ENCODE measurements at places on chromosomes 11 and 22.

DNA sequence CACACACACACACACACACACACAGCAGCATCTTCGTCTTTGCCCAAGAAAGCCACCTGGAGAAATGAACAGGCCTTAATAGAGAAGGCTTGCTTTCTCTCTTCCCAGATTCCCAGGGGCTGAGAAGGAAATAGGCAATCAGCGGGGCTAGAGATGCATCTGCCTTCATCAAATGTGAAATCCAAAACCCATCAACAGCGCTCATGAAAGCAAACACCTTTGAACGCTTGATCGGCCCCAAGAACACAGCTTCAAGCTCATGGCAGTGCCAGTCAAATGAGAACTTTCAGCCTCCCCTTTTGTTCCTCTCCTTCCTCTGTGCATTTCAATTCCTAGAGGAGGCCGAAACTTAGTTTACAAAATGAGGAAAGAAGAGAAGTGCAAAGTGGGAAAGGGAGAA lies 122.7 kb downstream of the EFCAB6 start:
- DNase-seq: no peak

GRCh38 chr11:2522631-2523255 lies 77.9 kb downstream of the KCNQ1 start:
- DNase-seq: peak; percentile 11

GRCh38 chr22:36660510-36660840 lies 43.1 kb downstream of the CACNG2 start:
- DNase-seq: no peak

GRCh38 chr22:17085277-17086181 lies 729 bp downstream of the IL17RA start:
- peak; percentile 61 for DNase-seq

GRCh38 chr11:1642288-1643145 lies 12.9 kb downstream of the KRTAP5-5 start:
- no peak for DNase-seq

DNA sequence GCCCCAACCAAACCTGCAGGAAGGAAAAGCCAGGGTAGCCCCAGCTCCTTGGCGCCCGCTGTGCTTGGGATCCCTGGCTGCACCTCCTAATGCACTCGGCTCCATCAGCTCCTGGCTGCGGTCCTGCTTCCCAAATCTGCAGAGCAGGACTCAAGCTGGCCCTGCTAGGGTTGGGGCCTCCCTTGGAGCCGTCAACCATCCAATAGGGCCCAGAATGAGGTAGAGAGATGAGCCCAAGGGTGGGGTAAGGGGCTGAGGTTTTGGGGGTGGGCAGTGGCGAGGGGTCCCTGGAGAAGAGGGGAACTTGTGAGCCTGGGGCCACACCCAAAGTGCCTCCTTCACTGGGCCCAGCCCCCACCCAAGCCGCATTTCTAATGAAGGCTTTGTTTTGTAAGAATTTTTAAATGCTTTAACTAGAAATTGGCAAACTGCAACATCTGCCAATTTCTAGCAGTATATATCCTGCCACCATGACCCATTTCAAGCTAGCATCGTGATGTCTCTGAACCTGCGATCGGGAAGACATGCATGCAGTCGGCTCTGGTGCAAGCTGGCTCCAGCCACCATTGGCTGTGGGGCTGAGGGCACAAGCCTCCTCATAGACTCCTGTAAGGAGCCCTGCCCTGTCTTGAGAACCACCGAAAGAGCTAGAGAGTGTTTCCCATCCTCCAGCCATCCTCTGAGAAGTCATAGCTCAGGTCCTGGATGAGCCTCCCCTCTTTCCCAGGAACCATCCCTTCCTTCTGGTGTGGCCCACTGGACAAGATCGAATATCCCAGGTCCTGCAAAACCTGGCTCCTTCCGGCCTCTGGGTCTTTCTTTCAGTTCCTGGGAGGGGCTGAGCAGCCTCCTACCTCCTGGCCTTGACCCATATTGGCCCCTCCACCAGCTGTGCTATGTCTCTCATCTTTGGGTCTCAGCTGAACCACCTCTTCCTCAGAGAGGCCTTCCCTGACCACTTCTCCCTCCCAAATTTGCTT lies 15.5 kb downstream of the C1QTNF6 start:
- peak; percentile 8 for DNase-seq

Data from activated T-cell treated with anti-CD3 and anti-CD28 coated beads, Interleukin-2, amount 50 U/mL, for 48 hours (primary cell).